Left lung (tissue), 14 donors: ENCODE measurements at places on chromosomes 6 and 20. TPM values are rescaled to one million over a fixed set of nuclear protein-coding genes. Genes with fewer than 3 reads are reported as not detected.

The RAET1E gene
- 0.35 TPM for total RNA-seq

The PNPLA1 gene
- total RNA-seq = not detected

The HTR1E gene
- total RNA-seq = not detected

The MSH5 gene
- 20.0 TPM for total RNA-seq

The LTB gene
- 10.3 TPM for total RNA-seq

The ZNF311 gene
- total RNA-seq = 1.8 TPM

The GMNN gene
- total RNA-seq = 25.0 TPM

The SLC17A3 gene
- not detected for total RNA-seq

The ADGB gene
- not detected for total RNA-seq

The NT5DC1 gene
- 36.9 TPM for total RNA-seq

The FERMT1 gene
- total RNA-seq = 7.2 TPM

The TDRD6 gene
- total RNA-seq = 0.34 TPM

The FABP7 gene
- not detected for total RNA-seq

The PSMF1 gene
- total RNA-seq = 121 TPM

The MAPK13 gene
- total RNA-seq = 83.2 TPM

The CDH26 gene
- 6.0 TPM for total RNA-seq

The HAO1 gene
- total RNA-seq = not detected

The HLA-DPA1 gene
- total RNA-seq = 354 TPM

The OTOR gene
- total RNA-seq = not detected
